Stimulated activated CD8-positive, alpha-beta memory T cell treated with anti-CD3 and anti-CD28 coated beads, Interleukin-2, amount 100 ng/mL, for 1 hour (primary cell): ENCODE measurements at places on chromosomes 1 and 21.

- no peak for DNase-seq
Measured at GRCh38 chr1:219505886-219506285, 107.0 kb downstream of the ZC3H11B start.

- no peak for DNase-seq
Measured at GRCh38 chr1:89589515-89589914, 43.4 kb upstream of the LRRC8C start.

DNA sequence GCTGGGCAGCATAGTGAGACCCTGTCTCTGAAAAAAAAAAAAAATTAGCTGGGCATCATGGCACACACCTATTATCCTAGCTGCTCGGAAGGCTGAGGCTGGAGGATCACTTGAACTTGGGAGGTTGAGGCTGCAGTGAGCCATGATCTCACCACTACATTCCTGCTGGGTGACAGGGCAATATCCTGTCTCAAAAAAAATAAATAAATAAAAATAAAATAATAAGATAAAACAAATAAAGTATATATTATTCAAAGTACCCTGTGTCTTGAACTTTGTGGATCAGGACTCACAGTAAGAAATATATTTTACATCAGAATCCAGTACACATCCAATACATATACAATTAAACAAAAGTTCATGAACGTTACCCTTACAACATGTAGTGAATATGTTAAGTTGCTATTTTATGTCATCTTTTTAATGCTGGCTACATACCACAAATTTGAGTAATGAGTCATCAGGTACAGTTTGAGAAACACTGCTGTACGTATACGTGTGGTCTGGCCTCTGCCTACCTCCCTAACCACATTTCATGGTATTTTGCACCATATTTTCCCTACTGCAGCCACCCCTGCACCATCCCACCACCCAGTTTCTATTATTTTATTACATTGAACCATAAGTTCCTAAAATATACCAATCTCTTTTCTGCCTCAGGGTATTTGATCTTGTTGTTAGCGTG lies 4.4 kb downstream of the NME7 start:
- DNase-seq, result no peak

GRCh38 chr1:10632691-10633090 lies 157.9 kb downstream of the PEX14 start:
- DNase-seq, result no peak

- DNase-seq, result no peak
Measured at GRCh38 chr1:93331412-93331811, 14.3 kb upstream of the DR1 start.

GRCh38 chr1:235275223-235275622 lies 52.8 kb downstream of the ARID4B start:
- DNase-seq, result no peak

- no peak for DNase-seq
Measured at GRCh38 chr1:8941906-8942305, 3.8 kb upstream of the CA6 start.

- no peak for DNase-seq
Measured at GRCh38 chr1:231199868-231200267, 38.0 kb downstream of the TRIM67 start.
